ENCODE measurements at places on chromosomes 7 and 10.
A peak's percentile ranks its signal among the peaks of the same experiment; 100 is the strongest.

DNA sequence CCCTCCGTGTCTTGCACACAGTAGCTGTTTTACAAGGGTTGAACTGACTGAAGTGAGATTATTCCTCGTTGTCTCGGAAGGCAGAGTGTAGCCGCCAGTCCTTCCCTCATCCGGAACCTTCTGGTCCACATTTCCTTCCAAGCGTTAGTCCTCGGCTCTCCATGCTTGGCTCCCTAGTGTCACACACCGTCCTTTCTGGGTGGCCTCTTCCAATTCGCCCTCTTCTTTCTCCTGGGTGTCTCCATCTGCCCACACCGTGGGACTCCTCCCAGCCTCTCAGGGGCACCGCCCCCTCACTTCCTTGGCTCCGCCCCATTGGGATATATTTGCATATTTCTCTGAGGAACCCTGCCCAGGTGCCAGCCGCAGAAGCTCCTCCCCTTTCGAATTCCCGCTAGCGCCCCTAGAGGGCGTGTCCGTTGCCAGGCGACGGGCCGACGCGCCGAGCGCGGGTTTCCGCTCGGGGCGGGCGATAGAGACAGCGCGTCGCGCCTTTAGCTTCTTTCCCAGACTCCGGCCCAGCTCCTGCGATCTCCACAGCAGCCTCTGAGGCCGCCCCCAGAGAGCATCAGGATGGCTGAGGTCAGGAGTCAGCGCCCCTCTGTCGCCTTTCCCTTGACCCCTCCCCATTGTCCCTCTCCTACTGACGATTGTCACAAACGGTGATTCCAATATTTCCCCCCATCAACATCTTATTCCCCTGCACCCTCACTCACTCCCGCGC is at the start of gene CFAP58:
Gene CFAP58 (plus strand): TSS at position 509 of the 724 bp plus-strand sequence. CDS start 65 bp downstream, at position 574.
- DNase-seq: peak; percentile 91

DNA sequence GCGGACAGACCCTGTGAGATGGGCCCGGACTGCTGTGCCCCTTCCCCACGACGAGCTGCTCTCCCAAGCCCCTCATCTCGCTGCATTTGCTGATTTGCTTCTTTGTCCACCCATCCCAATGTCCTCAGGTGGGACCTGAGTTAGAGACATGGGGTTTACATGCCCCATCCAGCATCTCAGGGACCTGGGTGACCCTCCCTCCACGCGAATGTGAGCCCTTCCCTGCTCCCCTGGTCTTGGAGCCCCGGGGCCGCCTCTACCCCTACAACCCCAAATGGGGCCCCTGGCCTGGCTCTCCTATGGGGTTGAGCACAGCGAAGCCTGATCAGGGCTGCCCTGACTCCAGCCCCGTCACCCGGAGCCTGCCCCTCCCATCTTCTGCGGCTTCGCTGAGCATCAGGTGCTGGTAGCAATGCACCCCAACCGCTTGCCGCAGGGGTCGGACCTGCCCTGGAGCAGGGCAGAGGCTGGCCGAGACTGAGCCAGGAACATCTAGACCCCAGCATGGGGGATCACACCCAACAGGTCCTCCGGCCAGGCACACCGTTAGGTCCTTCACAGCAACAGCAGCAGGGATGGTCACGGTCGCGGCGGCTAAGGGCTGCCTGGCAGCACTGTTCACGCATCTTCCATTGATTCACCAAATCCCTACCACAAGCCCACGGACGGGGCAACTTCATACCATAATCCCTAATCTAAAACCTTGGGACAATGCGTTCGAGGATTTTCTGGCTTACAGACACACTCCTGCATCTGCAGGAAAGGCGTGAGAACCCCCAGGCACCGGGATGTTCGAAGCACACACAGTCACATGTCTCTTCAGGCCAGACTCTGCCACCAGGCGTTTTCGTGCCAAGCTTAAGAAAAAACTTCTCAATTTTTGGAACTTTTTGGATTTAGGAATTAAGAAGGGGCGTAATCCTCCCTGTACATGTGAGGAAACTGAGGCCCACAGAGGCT is 15.5 kb downstream of the WDR86 start:
- no peak for DNase-seq

DNA sequence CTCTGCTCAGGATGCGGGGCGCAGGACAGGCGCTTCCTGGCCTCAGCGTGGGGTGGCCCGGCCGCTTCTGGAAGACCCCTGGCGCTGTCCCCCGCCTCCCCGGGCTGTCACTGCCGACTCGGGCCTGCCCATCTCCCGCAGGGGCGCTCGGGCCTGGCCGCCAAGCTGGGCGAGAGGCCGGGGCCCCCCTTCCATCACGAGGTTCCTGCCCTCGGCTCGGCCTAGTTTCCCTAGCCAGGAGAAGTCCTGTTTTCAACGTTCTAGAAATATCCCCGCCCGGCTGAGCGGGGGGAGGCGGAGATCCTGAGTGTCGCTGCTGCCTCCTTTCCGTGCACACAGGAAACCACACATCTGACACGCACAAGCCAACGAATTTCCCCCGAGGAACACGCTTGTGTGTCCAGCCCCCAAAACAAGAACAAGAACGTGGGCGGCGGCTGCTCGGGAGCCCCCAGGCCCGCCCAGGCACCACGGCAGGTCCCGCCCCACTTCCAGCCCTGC is 33.7 kb downstream of the AP5Z1 start:
- no peak for DNase-seq

GRCh38 chr10:24240041-24240751 is 31.3 kb downstream of the KIAA1217 start:
- no peak for DNase-seq

DNA sequence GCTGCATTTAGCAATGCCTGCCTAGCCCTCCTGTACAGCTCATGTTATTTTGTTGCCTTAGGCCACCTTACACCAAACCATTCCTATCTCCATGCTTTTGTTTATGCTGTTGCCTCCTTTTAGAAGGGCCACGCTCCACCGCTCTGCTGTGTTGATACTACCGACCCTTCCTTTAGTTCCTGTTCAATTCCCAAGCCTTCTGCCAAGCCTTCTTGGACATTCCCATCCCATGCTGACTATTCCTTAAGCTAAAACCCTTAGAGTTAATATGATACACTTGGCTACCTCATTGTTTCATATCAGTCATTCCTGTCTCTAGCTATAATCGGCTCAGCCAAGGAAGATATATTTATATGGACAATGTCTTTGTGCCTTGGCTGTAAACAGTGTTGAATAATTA is 705.5 kb downstream of the LRMDA start:
- peak; percentile 86 for DNase-seq

DNA sequence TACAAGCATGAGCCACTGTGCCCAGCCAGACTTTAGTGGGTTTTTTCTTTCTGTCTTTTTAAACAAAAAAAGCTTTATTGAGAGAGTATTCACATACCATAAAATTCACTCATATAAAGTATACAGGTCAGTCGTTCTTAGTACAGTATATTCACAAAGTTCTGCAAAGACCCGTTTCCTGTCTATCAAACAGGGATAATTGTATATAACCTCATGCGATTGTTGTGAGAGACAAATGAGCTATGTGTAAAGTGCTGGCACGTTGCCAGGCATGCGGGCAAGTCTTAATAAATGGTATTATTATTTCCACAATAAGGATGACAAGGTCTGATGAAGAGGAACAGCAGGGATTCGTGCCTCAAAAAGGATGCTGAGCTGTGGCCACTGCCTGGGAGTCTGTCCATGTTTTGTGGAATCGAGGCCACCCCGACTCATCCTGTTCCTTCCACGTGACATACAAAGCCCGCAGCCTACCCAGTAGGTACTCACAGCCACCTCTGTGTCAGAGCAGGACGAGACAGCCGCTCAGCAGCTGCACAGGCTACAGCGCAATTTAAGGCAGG is 51.6 kb downstream of the SMKR1 start:
- no peak for DNase-seq

- DNase-seq: no peak
These were observed 34.5 kb downstream of the LARP4B start for GRCh38 chr10:896982-897381.

- DNase-seq: peak; percentile 96
These were observed 14.9 kb downstream of the TRIM56 start for GRCh38 chr7:101099969-101100781.

- no peak for DNase-seq
These were observed 30.5 kb upstream of the ZC3HAV1L start for GRCh38 chr7:139066315-139066714.

- DNase-seq: no peak
These were observed 162.2 kb downstream of the SLIT1 start for GRCh38 chr10:97023401-97024167.

DNA sequence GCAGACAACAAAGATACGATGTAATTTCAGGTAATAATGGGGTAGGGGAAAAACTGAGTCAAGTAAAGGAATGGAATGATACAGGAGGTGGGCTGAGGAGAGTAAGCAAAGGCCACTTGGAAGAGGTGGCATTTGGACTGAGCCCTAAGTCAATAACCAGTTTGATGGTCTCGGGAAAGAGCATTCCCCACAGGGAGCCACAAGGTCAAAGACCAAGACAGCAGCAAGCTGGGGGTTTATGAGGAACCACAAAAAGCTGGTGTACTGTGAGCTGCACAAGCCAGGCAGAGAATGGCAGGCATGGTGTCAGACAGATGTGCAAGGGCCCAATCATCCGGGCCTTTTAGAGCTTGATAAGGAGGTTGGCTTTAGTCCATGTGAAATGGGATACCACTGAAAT is 98.7 kb downstream of the NOC3L start:
- DNase-seq: no peak

- DNase-seq: no peak
These were observed 44.2 kb downstream of the BPGM start for GRCh38 chr7:134690614-134691504.

- no peak for DNase-seq
These were observed 69.7 kb upstream of the APBB1IP start for GRCh38 chr10:26368463-26368862.

GRCh38 chr7:34973400-34973760 is 63.9 kb downstream of the DPY19L1 start:
- DNase-seq: no peak

Measured in kidney glomerular epithelial cell (primary cell).